ENCODE measurements at places on chromosomes 16 and 17.

- no peak for DNase-seq
Measured at GRCh38 chr17:42760652-42761581, at the start of gene RAMP2. TSS of gene RAMP2 (plus strand) at chr17:42761227. CDS start at chr17:42761262, 35 bp downstream.

GRCh38 chr16:86919078-86919477, 340.7 kb downstream of the FOXL1 start:
- DNase-seq: no peak

GRCh38 chr17:42313389-42313772, 25.1 kb downstream of the STAT5A start:
- DNase-seq: no peak

DNA sequence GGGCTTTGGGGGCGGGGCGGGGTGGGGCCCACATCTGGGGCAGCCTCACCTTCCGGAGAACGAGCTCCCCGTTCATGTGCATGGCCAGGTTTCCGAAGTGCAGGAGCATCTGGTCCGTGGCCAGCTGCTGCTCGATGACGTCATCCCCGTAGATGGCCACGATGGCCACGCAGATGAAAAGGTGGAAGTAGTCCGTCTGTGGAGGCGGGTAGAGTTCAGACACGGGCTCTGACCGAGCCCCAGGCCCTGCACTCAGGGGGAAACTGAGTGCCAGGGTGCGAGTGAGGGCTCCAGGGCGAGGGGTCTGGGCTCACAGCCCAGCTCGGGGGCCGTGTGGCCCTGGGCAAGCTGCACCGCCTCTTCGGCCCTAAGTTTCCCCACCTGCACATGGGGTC, 93.7 kb downstream of the TBC1D16 start:
- no peak for DNase-seq

GRCh38 chr17:1908699-1909309, 79.0 kb downstream of the RPA1 start:
- no peak for DNase-seq

DNA sequence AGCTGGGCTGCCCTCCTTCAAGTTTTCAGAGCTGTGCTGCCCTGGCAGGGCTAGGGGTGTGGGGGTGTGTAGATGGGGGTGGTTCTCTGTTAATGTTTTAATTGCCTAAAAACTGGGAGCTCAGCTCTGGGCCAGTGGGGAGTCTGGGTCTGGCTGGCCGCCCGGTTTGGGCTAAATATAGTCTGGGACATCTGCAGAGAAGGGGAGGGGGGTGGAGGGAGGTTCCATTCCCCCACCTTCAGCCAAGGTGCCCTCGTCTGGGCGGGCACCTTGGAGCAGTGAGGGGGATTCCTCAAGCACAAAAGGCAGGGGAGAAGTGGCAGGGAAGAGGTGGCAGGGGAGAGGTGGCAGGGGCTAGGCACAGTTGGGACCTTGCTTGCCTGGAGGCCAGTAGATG, 13.0 kb downstream of the RARA start:
- DNase-seq: no peak

- DNase-seq: no peak
Measured at GRCh38 chr16:49672753-49673152, 183.2 kb downstream of the ZNF423 start.

DNA sequence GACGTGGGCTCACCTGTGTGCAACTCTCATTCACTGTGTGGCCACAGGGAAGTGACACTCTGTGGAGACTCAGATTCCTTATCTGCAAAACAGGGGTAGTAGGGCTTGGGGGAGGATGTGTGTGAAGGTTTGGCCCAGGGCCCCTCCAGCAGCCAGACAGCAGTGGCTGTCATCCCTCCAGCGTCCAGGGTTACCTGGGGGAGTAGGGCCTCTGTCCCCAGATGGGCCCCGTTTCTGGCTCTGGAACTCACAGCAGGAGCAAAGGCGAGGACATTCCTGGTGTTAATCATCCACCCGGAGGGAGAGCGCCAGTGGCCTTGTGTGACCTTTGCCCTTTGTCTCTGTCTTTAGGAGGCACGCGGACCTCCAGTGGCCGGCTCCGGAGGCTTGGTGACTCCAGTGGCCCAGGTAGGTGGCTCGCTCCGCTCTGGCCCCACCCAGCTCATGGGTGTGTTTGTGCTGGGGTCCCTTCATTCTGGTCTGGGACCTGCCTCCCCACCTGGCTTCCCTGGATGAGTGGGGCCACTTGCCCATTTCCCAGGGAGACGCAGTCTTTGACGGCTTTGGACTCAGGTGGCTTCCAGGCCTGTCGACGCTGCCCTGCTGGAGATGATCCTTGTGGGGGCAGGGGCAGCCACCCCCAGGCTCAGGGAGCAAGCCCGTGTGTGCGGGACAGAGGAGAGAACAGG, 166.2 kb downstream of the SEC14L1 start:
- DNase-seq: no peak

- DNase-seq: no peak
Measured at GRCh38 chr16:4412854-4413253, 3.5 kb downstream of the CORO7 start.

- DNase-seq: no peak
Measured at GRCh38 chr17:76184290-76184689, 43.2 kb upstream of the FOXJ1 start.

All from stimulated activated CD8-positive, alpha-beta memory T cell treated with anti-CD3 and anti-CD28 coated beads, Interleukin-15, amount 100 ng/mL, for 48 hours (primary cell).